ENCODE measurements at places on chromosomes 7 and 10.

GRCh38 chr10:48418189-48418788 is 111.8 kb downstream of the MAPK8 start:
- DNase-seq: no peak

DNA sequence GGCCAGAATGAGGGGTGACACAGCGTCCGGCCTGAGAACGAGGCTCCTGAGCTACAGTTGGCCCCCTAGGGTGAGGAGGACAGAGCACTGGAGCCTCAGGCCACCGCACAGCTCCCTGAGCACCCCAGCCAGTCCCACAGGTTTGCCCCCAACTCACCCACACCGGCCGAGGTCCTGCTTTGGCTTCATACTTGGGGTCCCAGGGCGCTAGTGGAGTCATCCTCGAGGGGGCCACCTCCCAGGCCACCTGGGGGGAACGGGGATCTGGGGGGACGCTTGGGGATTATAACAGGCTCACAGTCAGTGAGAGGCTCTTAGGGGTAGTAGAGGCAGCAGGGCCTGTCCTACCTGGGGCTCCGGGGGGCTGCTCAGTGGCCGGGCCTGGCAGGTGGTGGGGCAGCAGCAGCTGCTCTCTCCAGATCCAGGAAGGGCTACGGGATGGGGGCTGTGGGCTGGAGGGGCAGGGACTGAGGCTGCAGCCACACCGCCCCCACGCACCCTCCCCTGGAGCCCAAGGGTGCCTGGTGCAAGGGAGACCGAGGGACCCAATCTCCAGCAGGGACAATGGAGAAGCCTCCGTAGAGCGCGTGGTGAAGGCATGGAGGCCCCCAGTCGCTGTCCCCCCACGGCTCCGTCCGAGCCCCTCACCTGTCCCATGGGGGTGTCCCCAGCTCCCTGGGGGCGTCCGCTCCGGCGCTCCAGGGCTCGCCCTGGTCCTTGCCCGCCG is 588 bp downstream of the SAP25 start:
- DNase-seq: no peak

DNA sequence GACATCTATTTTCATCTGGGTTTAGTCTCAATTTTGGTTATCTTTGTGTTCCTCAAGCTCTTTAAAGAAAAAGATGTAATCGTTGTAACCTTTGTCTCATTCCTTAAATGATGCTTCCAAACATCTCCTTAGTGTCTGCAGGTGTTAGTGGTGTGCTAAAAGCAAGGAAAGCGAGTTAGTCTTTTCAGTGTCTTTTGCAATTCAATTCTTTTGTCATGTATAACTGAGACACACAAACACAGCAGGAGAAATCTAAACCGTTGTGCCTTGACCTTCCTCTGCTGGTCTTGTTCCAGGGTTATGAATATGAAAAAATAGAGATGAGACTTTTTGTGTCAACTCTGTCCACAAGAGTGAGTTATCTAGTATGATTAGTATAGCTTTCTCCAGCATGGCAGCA is 40.7 kb downstream of the PIK3CG start:
- DNase-seq: no peak

DNA sequence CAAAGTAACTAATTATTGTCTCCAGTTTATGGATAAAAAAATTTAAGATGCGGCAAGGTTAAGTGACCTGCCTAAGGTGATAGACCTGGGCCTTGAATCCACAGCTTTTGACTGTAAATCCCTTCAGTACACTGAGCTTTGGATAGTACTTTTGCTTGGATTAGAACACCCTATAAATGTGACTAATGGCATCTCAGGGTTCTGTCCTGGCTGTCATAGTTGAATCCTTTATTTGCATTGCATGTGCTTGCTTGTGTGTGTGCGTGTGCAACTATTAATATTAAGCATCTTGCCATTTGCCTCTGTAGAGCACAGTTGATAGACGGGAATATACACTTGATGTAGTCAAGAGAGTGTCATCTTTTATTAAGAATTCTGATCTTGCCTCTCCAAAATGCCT is 228.0 kb downstream of the AUTS2 start:
- DNase-seq: no peak

DNA sequence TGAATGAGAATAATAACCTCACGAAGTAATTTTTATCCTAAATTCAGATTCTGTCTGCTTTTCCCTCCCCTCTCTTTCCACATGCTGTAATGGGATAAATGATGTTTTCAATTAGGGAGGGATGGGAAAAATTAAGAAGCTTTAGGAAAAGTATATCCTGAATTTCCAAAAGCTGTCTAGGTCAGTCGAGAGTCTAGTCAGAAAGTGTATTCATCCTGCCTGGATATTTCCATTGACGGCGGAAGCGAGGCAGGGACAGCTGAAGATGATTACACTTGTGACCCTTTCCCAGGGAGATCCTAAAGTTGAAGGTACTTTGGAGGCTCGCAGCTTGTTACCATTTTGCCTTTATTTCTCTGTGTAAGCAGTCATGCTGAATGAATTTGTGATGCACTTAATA is 204.1 kb downstream of the ZNF365 start:
- DNase-seq: no peak

DNA sequence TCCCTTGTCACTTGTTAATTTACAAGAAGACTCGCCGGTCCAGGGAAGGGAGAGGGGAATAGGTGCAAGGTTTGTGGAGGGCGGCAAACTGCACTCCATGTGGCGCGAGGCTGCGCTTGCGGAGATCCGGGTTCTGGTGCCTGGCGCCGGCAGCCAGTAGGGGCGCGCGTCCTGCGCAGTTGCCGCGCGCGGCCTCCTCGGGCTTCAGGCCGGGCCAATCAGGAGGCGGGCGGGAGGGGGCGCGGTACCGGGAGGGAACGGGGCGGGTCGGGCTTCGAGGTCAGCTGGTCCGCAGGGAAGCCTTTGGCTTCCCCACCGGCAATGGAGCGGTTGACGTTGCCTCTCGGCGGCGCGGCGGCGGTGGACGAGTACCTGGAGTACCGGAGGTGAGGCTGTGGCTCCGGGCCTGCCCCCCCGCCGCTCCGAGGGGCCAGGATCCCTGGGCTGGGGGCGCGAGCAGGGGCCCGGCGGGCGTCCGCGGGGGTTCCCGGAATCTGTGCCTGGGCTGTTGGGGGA is at the start of gene FAM221A:
TSS of gene FAM221A (plus strand) at position 302 of the 516 bp plus-strand sequence. CDS start at position 322, 20 bp downstream.
- peak; percentile 67 for DNase-seq

- DNase-seq: no peak
Observed at GRCh38 chr7:30184791-30185487, 50.2 kb downstream of the MTURN start.

- no peak for DNase-seq
Observed at GRCh38 chr7:1455241-1455939, 3.9 kb downstream of the MICALL2 start.
